Activated naive CD8-positive, alpha-beta T cell treated with anti-CD3 and anti-CD28 coated beads, Interleukin-2, amount 10 ng/mL, durations not matched to agents 7 days and 5 days (primary cell): ENCODE measurements at places on chromosomes 3 and 15. TPM values are rescaled to one million over a fixed set of nuclear protein-coding genes. Genes with fewer than 3 reads are reported as not detected.

- peaks cover 54% of the 10 kb centered on the region for H3K4me1 ChIP-seq
- peak overlapping the region; percentile 100 for H3K4me3 ChIP-seq
- peaks cover 45% of the 10 kb centered on the region for H3K36me3 ChIP-seq
- DNase-seq, result no peak
- peak overlapping the region; percentile 99 for H3K27ac ChIP-seq
Measured at GRCh38 chr3:146542179-146542578, 2.2 kb downstream of the PLSCR1 start.

Gene KLHL40
- not detected for total RNA-seq

- no peak overlapping the region for H3K4me3 ChIP-seq
- peaks cover 19% of the 10 kb centered on the region for H3K4me1 ChIP-seq
- no peaks in the 10 kb centered on the region for H3K27me3 ChIP-seq
- peaks cover 24% of the 10 kb centered on the region for H3K36me3 ChIP-seq
Measured at GRCh38 chr3:15044326-15044725, 20.8 kb downstream of the MRPS25 start.

Gene GOLGA8N
- 41.0 TPM for total RNA-seq

DNA sequence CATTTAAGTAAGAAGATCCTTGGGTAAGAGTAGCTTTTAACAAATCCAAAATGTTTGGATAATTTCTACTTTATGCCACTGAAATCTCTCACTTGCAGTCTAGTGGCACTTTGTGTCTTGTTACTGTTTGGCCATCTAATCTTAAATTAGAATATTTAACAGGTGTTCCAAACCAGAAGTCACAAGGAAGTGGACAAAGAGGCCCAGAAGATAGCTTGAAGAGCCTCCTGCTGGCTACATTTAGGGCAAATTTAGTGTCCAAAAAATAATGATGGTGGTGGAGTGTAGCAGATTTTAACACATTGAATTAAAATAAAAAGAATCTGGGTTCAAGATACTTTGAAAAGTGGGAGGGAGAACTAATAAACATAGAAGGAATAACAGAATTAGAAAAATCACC lies 172.2 kb downstream of the GHSR start:
- no peaks in the 10 kb centered on the region for H3K27me3 ChIP-seq
- no peaks in the 10 kb centered on the region for H3K36me3 ChIP-seq
- DNase-seq, result no peak

Gene GPR156
- total RNA-seq, result not detected

Gene TLE3
- 80.5 TPM for total RNA-seq

GRCh38 chr15:92621972-92622533 lies 33.5 kb downstream of the FAM174B start:
- no peaks in the 10 kb centered on the region for H3K27me3 ChIP-seq
- no peaks in the 10 kb centered on the region for H3K36me3 ChIP-seq
- H3K27ac ChIP-seq, result no peak overlapping the region
- H3K4me1 ChIP-seq, result peaks cover 4% of the 10 kb centered on the region
- H3K4me3 ChIP-seq, result no peak overlapping the region
- no peak for DNase-seq

- peaks cover 9% of the 10 kb centered on the region for H3K27me3 ChIP-seq
- H3K27ac ChIP-seq, result no peak overlapping the region
- no peaks in the 10 kb centered on the region for H3K36me3 ChIP-seq
- H3K4me1 ChIP-seq, result no peaks in the 10 kb centered on the region
- no peak for DNase-seq
Measured at GRCh38 chr3:151548195-151548594, 87.3 kb upstream of the IGSF10 start.

DNA sequence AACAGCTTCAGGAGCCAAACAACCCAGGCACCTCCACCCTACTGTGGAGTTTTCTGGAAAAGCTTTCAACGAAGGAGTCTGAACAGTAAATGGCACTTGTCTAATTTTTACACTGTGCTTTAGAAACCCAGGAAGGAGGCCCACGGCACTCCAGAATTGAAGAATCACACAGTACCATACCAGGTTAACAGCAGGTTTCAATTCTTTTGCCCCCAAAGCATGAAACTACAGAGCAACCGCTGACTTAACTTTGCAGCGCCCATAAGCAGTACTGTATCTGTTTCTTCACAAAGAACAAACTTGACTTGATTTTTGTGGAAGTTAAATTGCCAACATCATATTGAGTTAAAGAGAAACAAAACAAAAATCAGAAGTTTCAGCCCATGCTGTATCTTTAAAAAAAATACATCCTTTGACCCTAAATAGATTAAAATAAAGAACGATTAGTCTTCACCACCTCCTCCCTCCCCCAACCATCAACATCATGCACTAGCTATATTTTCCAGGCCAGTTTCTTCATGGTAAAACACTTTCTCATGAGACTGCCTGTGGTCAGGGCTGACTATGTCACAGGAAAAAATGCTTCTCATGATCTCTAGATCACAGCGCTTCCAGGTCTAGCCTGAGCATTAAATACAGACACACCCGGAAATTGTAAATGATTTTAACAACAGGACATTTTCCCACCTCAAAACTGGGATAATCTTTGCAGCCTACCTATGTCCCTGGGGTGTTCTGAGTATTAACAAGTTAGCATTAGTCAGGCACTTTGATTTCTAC lies 456.3 kb downstream of the FOXP1 start:
- no peaks in the 10 kb centered on the region for H3K27me3 ChIP-seq
- peaks cover 14% of the 10 kb centered on the region for H3K36me3 ChIP-seq
- no peak for DNase-seq
- H3K27ac ChIP-seq, result peak overlapping the region; percentile 74

DNA sequence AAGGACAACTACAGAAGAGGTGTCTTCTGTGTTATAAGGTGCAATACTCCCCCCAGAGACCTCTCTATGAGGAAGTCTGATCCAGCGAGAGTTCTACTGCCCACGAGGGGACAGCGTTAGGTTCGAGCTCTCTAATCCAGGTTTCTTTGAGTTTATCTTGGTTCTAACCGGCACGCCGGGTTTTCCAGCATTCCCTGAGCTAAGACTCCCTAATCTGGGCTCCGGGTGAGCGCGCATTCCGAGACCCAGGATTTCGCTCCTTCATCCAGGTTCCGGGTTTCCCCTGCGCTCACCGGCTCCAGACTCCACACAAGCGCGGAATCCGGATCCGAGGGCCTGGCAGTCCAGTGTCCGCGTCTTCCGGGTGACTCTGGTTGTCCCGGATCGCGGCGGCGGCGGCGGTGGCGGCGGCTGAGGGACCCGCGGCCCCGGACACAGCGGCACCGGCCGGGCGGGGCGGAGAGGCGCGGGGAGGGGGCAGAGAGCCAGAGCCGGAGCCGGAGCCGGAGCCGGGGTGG lies at the start of gene ZNF609:
Gene ZNF609 (plus strand): TSS at position 373 of the 518 bp plus-strand sequence. CDS start 38,842 bp downstream, outside the sequence.
- H3K36me3 ChIP-seq, result peaks cover 13% of the 10 kb centered on the region
- H3K27ac ChIP-seq, result peak within 1 kb of the TSS; percentile 84
- H3K4me1 ChIP-seq, result peaks cover 60% of the 10 kb centered on the region
- H3K4me3 ChIP-seq, result peak within 1 kb of the TSS; percentile 92
- DNase-seq, result peak; percentile 96
- H3K27me3 ChIP-seq, result no peaks in the 10 kb centered on the region

Gene CXCR6
- 13.5 TPM for total RNA-seq

DNA sequence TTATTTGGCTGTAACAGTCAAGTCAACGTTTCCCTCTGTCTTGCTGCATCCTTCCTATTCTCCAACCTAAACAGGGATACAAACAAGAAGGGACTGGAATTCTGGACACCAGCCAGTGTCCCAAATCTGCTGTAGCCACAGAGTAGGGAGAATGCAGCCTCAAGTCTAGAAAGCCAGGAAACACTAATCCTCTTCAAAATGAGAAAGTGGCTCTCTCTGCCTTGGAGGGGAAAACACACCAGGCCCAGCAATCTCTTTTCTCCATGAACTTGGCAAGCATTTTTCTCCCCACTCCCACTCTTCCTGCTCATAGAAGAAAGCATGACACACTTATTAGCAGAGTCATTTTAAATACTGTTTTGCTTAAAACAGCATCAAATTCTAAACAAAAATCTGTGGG lies 781.7 kb downstream of the SQOR start:
- no peaks in the 10 kb centered on the region for H3K4me1 ChIP-seq
- H3K4me3 ChIP-seq, result no peak overlapping the region
- no peak for DNase-seq
- H3K27me3 ChIP-seq, result no peaks in the 10 kb centered on the region
- H3K27ac ChIP-seq, result no peak overlapping the region

Gene GLDN
- not detected for total RNA-seq

Gene SAMD7
- not detected for total RNA-seq

DNA sequence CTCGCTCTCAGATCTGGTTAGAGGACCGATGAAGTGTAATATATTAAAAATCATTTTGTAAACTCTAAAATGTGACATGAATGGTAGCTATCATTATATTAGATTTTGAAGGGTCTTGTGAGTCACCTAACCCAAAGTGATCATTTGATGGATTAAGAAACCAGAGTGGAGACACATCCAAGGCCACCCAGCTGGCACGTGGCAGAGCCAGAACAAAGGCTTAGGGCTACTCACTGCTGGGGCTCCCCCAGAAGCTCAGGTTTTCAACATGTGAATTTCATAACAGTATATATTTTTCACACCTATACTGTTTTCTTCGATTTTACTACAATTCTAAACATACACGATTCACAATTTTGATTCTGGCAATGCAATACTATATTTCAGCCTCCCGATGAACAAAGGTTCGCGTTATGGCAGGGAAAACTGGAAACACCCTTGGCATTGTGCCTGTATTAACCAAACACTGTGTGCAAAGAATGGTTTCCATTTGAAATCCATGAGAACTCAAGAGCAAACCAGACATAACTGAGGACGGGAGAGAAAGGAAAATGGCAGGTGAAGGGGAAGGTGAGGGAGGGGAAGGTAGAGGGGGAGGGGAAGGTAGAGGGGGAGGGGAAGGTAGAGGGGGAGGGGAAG lies 88.9 kb downstream of the ADAMTS17 start:
- DNase-seq, result no peak
- no peak overlapping the region for H3K27ac ChIP-seq
- H3K4me3 ChIP-seq, result no peak overlapping the region
- peaks cover 3% of the 10 kb centered on the region for H3K36me3 ChIP-seq

- no peak overlapping the region for H3K4me3 ChIP-seq
- no peaks in the 10 kb centered on the region for H3K4me1 ChIP-seq
- H3K27ac ChIP-seq, result no peak overlapping the region
- H3K27me3 ChIP-seq, result peaks cover 2% of the 10 kb centered on the region
Measured at GRCh38 chr15:33402600-33402999, 91.8 kb downstream of the RYR3 start.

Gene MST1R
- 1.7 TPM for total RNA-seq

GRCh38 chr3:37183375-37183831 lies 9.0 kb upstream of the LRRFIP2 start:
- H3K4me1 ChIP-seq, result peaks cover 16% of the 10 kb centered on the region
- no peaks in the 10 kb centered on the region for H3K27me3 ChIP-seq
- DNase-seq, result no peak

Gene ABI3BP
- not detected for total RNA-seq

Gene PODXL2
- total RNA-seq, result 2.2 TPM

Gene B3GALNT1
- 14.6 TPM for total RNA-seq

Gene AHSG
- total RNA-seq, result not detected

Gene CA12
- not detected for total RNA-seq
